ENCODE measurements at places on chromosomes 7 and 10. TPM values are rescaled to one million over a fixed set of nuclear protein-coding genes. Genes with fewer than 3 reads are reported as not detected.

Gene IKZF1
- total RNA-seq: 6.1 TPM

Gene SPDYE2
- total RNA-seq: not detected

Gene ST7
- total RNA-seq: 32.0 TPM

Gene ASZ1
- not detected for total RNA-seq

Gene NUDT13
- total RNA-seq: 2.1 TPM

Gene CCL24
- not detected for total RNA-seq

Gene TMEM236
- 0.10 TPM for total RNA-seq

Gene ANXA8L1
- total RNA-seq: 23.3 TPM

Gene ZNF716
- not detected for total RNA-seq

Gene ARHGEF5
- 7.4 TPM for total RNA-seq

Gene MMD2
- not detected for total RNA-seq

Gene NPC1L1
- total RNA-seq: not detected

Gene MEOX2
- 53.2 TPM for total RNA-seq

Gene GFRA1
- 122 TPM for total RNA-seq
